ENCODE measurements at places on chromosomes 2 and 18. TPM values are rescaled to one million over a fixed set of nuclear protein-coding genes. Genes with fewer than 3 reads are reported as not detected.

Gene CACNB4
- total RNA-seq, result 22.3 TPM

Gene CD8B2
- 0.40 TPM for total RNA-seq

Gene REG3A
- total RNA-seq, result not detected

Gene CROCC2
- 0.30 TPM for total RNA-seq

Gene SERPINB12
- not detected for total RNA-seq

Gene RAB6D
- total RNA-seq, result 3.3 TPM

Gene SLC8A1
- total RNA-seq, result 137 TPM

Gene DHRS9
- total RNA-seq, result 2.5 TPM

Gene TCF23
- total RNA-seq, result 0.06 TPM

Gene ANKRD53
- 2.5 TPM for total RNA-seq

Gene CERS6
- total RNA-seq, result 42.4 TPM

Gene SLC5A7
- 40.3 TPM for total RNA-seq

DNA sequence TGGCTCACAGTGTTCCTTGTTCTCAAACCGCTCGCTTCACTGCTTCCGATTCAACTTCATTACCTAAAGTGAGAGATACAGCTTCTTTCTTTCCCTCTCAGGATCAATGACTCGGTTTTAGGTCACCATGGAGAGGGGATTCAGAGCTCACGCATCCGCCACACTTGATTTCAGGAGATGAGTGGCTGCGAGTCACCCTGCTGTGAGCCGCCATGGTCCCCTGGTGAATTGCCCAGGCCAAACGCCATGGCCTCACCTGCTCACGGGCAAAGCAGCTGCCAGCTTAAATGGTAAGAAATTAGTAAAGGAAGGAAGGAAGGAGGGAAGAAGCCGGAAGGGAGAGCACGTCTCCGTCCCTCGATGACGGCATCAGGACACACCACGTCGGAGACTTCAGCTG is 60.5 kb downstream of the ADNP2 start:
- peak; percentile 15 for DNase-seq

GRCh38 chr2:241302759-241303651 is 12.5 kb downstream of the HDLBP start:
- no peak for DNase-seq

DNA sequence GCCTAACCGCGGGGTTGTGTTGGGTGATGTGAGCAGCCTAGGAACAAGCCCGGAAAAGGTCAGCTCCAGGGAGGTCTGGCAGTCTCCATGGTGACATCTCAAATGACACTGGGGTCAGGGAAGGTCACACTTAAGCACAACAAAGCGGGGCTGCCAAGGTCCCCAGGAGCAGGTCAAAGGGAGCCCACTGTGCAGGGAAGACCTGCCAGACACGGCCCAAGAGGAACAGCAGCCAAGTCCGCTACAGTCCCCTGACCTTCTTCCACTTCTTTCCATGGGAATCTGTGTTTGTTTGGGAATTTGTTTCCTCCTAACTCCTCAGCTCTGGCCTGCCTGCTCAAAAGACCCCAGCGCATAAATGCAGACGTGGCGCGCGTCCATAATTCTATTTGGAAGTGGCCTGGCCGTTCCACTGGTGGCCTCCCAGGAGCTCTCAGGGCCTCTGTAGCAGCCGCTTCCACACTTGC is 232.1 kb upstream of the COPS8 start:
- DNase-seq, result no peak

DNA sequence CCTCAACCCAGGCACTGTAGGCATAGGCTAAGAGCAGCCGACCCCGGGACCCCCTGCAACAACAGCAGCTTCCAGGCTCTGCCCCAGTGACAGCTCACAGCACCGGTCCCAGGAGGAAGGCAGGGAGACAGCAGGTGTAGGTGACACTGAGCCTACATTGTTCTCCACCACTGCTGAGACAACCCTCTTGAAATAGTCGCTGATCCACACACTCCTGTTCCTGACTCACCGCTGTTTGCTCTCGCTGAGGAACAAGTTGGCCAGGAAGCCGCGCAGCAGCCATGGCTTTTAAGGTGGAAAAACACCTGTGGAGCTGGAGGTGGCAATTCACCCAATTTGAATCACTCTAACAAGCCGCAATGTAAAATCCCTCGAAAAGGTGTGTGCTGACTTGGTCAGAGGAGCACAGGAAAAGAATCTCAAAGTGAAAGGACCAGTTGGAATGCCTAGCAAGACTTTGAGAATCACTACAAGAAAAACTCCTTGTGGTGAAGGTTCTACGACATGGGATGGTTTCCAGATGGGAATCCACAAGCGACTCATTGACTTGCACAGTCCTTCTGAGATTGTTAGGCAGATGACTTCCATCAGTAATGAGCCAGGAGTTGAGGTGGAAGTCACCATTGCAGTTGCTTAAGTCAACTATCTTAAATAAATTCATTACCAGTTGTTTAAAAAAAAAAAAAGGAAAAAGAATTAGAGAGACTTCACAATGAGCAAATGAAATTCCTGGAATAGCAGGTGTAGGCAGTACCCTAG is 167.5 kb downstream of the ARL4C start:
- DNase-seq, result no peak

GRCh38 chr2:209473930-209474419 is 50.1 kb downstream of the MAP2 start:
- no peak for DNase-seq

DNA sequence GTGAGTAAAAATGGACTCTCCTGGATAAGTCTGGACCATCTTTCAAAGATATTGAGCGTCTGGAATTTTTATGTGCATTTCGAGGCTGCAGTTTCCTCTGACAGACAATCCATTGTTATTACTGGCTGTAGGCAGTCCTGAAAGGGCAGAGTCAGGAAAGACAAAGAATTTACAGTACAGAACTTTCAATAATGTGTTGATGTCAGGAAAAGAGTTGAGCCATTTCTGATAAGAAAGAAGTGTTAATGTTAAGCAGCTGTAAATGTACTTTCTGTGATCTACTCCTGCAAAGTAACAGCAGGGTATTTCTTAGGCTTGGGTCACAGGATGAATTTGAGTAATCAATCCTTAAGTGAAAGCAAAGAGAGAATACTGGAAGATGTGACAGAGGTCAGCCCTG is 29.8 kb downstream of the TSPYL6 start:
- DNase-seq, result no peak

- DNase-seq, result no peak
Observed at GRCh38 chr2:10035053-10035422, 8.3 kb upstream of the KLF11 start.

GRCh38 chr2:223084873-223085272 is 32.9 kb downstream of the KCNE4 start:
- no peak for DNase-seq

DNA sequence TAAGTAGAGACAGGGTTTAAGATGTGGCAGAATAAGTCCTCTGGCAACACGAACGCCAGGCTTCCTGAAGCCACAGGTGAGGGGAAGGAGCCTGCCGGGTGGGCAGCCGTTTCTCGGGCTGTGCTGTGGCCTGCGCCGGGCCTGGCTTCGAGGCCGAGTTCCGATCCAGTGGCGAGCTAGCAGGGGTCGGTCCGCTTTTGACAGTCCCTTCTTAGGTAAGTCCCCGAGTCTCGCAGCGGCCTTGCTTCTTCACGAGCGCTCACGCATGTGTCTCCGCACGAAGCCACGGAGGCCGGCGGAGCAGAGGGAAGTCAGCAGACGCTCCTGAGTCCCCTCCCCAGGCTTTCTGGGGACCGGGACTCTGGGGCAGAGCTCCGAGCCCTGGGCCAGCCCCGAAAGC is 26.0 kb downstream of the SALL3 start:
- no peak for DNase-seq

GRCh38 chr2:165888171-165888570 is 65.4 kb downstream of the TTC21B start:
- no peak for DNase-seq

DNA sequence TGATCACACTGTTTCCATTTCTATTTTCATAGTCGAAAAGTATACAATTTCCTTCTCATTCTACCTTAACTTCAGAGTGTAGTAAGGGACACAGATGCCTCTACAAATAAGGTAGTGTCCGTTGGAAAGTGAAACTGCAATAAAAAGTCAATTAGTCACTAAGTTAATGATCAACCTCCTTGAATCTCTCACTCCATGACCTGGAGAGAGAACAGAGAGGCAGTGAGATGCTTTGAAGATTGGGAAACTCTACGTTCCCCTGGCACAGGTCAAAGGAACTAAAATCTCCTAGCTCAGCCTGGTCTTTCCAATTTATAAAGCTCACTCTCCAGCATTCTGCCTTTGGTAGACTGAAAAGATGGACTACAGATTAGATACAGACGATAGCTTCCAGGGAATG is 153.8 kb upstream of the ACAA2 start:
- DNase-seq, result no peak

DNA sequence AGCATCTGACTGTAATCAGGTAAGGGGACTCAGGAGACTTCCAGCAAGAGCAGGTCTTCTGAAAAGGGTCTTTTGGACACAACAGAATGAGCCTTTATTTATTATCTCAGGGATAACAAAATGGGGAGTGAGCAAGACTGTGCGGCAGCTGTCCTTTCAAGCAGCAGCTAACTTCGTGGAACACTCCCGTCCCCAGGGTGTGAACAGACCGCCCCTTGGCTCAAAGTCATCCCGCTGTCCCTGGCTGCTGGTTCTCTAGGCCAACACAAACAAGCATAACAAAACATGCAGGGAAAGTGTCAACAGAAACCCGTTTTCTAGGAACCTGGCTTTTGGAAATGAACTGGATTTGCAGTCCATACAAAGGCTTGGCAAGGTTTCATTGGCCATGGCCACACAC is 787.9 kb upstream of the FANCL start:
- DNase-seq, result no peak

DNA sequence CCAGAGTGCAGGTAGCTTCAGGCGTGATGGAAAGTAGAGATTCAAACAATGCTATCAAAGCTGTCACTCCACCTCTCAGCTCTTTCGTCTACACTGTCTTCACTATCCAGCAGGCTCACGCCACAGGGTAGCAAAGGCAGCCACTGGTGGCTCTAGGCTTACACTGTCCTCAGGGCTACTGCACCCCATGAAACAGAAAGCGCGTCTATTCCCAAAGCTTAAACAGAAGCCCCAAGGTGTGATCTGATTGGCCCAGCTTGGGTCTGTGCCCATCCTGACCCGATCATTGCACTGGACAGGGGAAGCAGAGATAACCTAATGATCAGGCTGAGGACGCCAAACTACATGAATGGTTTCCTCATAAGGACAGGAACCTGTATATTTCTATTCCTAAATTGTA is 100.1 kb downstream of the PDCL3 start:
- DNase-seq, result no peak

DNA sequence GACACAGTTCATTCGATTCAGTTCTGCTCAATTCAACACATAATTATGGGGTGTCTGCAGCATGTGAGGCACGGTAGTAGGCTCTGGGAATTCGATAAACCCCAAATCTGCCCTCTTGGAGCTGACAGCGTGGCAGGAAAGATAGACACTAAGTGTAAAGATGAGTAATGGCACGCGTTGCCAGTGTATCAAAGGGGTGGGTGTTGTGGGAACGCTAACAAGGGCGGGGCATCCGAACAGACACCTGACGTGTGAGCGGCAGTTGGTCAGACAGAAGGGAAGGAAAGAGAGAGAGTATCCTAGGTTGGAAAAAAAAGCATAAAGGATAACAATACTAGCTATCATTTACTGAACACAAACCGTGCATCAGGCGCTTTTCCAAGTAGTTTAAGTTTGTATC is 125.7 kb upstream of the HAAO start:
- no peak for DNase-seq

DNA sequence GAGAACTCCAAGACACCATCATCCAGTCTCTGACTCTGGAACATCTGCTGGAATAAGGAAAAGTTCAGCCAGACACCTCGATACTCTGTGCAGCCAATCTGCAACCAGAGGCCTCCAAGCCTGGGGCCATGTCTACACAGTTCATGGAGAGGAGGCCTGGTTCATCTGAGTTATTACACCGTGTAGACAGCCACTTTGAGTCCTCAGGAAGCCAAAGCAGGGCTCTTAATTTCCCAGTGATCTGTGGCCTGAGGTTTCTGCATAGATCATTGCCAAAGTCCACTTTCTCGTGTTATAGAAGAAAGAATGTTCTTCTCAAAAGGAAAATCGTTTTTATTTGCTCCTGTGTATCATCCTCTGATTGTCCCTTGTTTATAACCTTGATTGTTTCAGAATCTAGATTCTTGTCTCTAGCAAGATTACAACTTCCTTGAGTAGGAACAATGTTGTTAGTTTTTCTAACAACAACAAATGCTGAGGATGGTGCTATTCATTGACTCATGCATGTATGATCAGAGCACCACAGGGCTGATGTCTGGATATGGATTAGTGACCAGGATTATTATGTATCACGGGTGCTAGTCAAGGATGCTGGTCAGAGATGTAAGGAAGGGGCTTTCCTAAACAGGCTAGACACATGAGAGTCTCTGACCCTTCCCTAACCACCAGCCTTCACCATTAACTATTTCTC is 30.7 kb upstream of the MARCO start:
- DNase-seq, result no peak

DNA sequence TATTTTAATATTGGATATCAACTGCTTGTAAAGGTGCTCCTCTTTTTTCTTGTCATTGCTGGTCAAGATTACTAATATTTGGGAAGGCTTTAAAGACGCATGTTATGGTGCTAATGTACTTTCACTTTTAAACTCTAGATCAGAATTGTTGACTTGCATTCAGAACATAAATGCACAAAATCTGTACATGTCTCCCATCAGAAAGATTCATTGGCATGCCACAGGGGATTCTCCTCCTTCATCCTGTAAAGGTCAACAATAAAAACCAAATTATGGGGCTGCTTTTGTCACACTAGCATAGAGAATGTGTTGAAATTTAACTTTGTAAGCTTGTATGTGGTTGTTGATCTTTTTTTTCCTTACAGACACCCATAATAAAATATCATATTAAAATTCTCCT is 38.2 kb downstream of the COL3A1 start:
- DNase-seq, result no peak

DNA sequence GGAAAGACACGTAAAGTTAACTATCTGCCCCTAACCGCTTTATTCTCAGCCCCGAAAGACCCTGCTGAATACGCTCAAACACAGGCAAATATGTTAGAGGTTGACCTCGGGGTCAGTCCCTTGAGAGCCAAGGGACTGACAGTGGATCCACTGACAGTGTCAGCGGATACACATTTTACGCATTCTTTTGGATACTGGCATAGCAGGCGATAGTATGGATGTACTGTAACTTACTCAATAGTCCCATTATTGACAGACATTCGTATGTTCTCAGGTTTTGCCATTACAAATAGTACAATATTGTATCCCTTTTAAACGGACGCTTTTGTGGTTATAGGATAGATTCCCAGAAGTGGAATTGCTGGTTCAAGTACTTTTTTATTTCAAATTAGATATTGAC is 13.4 kb downstream of the ATP6V1B1 start:
- no peak for DNase-seq

- no peak for DNase-seq
Observed at GRCh38 chr2:201830666-201831065, 24.3 kb downstream of the CDK15 start.

GRCh38 chr2:17249249-17249648 is 269.0 kb downstream of the RAD51AP2 start:
- DNase-seq, result no peak

DNA sequence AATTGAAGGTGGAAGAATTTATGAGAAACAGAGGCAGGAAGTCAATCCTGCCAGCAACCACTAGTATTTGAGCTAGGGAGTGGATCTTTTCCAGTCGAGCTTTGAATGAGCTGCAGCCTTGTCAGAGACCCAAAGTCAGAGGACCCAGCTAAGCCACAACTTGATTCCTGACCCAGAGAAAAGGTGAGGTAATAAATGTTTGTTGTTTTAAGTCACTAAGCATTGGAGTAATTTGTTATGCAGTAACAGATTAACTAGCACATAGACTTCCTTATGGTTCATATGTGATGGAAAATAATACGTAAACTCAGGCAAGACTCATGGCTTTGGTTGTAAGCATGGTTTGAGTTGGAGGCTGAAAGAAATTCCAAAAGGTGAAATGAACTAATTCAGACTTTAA is 21.6 kb downstream of the EFEMP1 start:
- DNase-seq, result no peak
